ENCODE measurements at places on chromosomes 7 and 10. TPM values are rescaled to one million over a fixed set of nuclear protein-coding genes. Genes with fewer than 3 reads are reported as not detected.

GRID2IP gene
- not detected for total RNA-seq

SLF2 gene
- total RNA-seq = 19.4 TPM

GIMAP6 gene
- total RNA-seq = not detected

TMEM168 gene
- total RNA-seq = 28.7 TPM

All from HT-29 (cell line).